ENCODE measurements at places on chromosomes 5 and 9.
A peak's percentile ranks its signal among the peaks of the same experiment; 100 is the strongest.

DNA sequence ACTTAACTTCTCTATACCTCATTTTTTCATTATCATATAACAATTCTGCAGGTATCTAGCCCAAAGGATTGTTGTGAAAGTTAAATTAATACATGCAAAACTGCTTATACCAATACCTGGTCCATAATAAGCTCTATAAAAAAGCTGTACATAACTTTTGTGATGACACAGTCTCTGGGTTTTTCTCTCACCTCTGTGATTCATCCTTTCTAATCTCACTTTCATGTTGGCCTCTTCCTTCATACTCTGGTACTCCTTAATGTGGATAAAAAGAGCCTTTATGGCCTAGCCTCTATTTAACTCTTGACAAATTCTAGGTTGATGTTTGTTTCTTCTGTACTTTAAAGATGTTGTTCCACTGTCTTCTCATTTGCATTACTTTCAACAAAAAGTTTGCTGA lies 162.9 kb upstream of the ACOT12 start:
- DNase-seq: no peak

DNA sequence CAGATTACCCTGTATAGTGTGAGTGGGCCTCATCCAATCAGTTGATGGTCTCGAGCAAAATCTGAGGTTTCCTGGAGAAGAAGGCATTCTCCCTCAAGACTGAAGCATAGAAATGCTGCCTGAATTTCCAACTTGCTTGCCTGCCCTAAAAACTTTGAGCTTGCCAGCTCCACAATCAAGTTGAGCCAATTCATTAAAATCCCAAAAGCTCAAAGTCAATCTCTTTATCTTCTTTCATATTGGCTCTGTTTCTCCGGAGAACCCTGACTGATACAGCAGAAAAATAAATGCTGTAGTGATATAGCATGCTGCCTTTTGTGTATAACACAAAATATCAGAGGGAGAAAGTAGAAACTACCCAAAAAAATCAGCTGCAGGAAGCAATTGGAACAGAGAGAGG lies 72.5 kb upstream of the NMUR2 start:
- no peak for DNase-seq

DNA sequence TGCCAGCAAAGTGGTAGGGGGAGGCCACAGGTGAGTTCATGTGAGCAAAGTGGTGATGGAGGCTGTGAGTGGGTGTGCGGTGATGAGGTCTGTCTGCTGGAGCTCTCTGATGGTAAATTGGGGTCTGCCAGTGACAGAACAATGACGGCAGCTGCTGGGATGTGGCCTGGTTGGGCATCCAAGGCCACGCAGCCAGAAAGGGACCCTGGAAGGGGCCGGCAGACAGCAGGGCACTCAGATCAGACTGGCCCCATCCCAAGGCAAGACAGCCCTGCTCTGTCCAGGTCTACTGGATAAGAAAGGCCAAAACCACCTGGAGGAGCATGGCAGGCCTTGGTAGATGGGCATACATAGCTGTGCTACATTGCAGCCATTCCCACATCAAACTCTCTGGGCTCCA lies 412.9 kb upstream of the RGMB start:
- DNase-seq: no peak

GRCh38 chr5:134246771-134247427 lies 21.0 kb upstream of the PPP2CA start:
- no peak for DNase-seq

- DNase-seq: no peak
Observed at GRCh38 chr5:115702025-115702424, 76.2 kb upstream of the TMED7 start.

GRCh38 chr5:52562473-52562872 lies 225.2 kb upstream of the ITGA1 start:
- no peak for DNase-seq

DNA sequence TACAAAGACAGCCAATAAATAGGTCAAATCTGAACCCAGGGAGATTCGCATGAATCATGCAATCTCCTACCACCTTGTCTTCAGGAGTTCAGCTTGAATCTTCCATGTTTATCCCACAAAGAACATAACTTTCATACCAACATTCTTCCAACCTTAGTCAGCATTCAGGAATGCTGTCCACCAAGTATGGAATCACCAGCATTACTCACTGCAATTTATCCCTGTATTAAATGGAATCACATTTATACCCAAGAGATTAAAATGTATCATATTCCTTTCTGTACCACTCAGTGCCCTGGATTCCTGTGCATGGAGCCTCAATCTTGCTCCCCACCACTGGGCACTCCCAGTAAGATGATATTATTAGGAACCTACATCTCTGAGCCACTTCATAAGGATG lies 162.6 kb downstream of the GLIS3 start:
- DNase-seq: peak; percentile 88

DNA sequence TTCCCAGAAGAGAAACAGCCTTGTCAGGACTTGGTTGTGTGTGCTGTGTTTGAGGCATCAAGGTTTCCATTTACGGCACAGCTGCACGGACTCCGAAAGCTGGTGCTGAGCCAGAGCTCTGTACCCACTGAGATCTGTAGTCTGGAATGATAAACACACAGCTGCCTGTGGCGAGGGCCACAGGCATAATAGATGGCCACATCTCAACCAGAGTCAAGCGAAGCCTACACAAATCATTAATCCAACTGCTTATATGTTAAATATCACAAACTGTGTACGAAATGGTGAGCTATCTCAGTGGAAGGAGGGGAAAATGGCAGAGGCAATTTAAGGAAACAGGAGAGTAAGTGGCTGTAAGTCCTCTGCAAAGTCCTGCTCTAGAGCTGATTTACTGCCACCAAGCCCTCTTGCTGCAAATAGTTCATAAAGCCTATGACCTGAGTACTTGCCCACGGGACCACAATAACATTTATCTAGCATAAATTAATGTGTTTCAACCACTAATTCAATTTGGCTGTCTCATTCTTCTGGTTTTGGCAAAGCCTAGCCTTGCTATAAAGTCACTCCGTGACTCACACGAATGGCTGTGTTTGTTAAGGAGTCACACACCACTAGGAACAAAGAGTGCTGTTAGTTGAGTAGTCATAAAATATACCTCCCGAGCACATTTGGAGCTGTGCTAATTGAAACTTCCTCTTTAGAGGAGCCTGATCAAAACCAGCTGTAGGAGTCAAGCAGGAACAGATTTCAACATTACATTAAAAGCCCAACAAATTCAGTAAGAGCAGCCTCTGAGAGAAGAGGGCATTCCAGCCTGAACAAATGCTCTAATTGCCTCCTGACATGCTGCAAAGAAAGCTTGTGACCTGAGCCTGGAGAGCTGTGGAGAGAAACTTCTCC lies 738.6 kb upstream of the ZNF608 start:
- DNase-seq: peak; percentile 83

- no peak for DNase-seq
Observed at GRCh38 chr5:174801798-174802197, 77.4 kb downstream of the MSX2 start.

DNA sequence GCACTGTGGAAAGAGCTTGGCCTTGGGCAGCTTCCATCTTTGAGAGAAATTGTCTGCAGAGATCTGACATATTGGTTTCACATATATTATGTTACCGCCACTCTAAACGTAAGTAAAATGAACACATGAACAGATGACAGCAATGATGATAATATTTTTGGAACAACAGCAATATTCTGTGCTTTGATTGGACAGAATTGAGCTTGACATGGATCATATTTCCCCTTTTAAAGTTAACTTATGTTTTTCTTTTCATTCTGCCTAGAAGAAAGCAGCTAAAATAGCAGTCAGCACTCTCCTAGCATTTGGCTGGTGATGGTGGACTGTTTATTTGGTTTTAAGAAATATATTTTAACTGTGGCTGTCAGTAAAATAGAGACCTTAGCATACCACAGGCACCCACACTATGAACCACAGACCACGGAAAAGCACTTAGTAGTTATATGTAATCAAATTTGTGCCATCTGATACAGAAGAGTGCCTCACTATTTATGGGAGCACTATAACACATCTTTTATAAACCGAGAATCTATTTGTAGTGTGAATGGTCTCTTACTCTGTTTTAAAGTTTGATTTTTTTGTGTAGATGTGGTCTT lies 1.8 kb upstream of the CFAP95 start:
- DNase-seq: no peak

GRCh38 chr9:71506821-71507220 lies 261.5 kb downstream of the CEMIP2 start:
- peak; percentile 77 for DNase-seq

DNA sequence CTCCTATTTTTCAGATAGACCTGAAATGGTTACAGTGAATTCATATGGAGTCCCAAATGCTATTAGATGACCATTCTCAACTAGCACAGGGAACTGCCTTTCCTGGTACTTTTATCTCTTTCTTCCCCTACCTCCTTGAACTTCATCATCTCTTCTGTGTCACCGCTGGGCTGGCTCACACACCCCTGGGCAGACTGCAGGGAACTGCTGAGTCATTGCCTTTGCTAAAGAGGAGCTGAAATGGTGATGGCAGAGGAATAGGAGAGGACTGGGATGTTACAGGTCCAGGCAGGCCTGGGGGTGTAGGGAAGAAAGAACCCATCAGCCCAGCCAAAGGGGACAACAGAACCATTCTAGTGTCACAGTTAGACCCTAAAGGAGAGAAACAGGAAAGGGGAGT lies 322.3 kb downstream of the ASTN2 start:
- DNase-seq: no peak

GRCh38 chr5:18321262-18321942 lies 687.1 kb downstream of the TAF11L14 start:
- no peak for DNase-seq

GRCh38 chr9:70257502-70257901 lies 1.3 kb upstream of the SMC5 start:
- no peak for DNase-seq

DNA sequence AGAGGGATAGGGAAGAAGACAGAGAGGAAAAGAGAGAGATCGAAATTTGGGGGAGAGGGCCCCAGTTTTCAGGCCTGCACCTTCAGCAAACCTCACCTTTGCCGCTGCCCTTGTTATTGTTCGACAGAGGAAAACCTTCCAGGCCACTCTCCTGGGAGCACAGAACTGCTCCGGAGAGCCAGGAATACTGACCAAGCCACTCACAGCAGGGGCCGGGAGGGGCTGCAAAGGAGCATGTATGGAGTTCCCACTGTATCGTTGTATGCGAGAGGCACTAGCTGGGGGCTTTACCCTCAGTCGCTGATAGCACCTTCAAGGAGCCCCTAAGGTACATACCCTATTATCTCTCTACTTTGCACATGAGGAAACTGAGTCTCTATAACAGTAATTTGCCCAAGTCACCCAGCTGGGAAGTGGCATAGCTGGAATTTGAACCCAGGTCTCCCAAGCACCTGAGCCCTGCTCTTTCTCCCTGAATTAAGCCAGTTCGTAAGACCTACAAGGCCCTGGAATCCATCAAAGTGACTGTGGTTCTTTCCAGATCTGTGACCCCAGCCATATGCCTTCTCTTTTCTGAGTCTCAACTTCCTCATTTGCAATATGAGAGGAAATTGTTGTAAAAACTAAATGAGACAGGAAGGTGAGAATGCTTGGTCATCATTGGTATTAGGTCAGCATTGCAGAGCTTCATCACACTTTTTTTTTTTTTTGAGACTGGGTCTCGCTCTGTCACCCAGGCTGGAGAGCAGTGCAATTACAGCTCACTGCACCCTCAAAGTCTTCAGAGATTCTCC lies 21.0 kb upstream of the FOXE1 start:
- DNase-seq: no peak

GRCh38 chr9:3215658-3216057 lies 310.1 kb downstream of the RFX3 start:
- DNase-seq: no peak

- no peak for DNase-seq
Observed at GRCh38 chr9:13994240-13994639, 319.7 kb downstream of the NFIB start.

DNA sequence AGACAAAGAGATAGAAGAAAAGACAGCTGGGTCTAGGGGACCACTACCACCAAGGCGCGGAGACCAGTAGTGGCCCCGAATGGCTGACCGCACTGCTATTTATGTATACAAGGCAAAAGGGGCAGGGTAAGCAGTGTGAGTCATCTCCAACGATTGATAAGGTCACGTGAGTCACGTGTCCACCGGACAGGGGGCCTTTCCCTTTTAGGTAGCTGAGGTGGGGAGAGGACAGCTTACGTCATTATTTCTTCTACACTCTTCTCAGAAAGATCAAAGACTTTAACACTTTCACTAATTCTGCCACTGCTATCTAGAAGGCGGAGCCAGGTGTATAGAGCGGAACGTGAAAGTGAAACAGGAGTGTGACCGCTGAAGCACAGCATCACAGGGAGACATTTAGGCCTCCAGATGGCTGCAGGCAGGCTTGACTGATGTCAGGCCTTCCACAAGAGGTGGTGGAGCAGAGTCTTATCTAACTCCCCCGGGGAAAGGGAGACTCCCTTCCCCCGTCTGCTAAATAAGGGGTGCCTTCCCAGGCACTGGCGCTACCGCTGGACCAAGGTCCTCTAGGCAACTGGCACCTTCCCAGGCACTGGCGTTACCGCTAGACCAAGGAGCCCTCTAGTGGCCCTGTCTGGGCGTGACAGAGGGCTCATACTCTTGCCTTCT lies 6.1 kb upstream of the PRR16 start:
- no peak for DNase-seq

DNA sequence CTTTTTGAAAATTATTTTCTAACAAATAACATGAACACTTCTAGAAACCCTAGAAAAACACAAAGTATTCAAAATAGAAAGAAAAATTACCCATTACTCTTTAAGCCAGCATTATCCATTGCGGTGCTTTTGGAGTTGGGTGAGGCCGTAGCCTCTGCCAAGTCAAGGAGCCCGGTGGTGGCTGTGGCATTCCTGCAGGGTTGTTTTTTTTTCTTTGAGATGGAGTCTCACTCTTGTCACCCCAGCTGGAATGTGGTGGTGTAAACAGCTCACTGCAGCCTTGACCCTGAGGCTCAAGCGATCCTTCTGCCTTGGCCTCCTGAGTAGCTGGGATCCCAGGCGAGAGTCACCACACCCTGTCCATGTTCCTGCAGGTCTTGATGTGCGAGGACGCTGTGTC lies 8.2 kb upstream of the AHRR start:
- no peak for DNase-seq

DNA sequence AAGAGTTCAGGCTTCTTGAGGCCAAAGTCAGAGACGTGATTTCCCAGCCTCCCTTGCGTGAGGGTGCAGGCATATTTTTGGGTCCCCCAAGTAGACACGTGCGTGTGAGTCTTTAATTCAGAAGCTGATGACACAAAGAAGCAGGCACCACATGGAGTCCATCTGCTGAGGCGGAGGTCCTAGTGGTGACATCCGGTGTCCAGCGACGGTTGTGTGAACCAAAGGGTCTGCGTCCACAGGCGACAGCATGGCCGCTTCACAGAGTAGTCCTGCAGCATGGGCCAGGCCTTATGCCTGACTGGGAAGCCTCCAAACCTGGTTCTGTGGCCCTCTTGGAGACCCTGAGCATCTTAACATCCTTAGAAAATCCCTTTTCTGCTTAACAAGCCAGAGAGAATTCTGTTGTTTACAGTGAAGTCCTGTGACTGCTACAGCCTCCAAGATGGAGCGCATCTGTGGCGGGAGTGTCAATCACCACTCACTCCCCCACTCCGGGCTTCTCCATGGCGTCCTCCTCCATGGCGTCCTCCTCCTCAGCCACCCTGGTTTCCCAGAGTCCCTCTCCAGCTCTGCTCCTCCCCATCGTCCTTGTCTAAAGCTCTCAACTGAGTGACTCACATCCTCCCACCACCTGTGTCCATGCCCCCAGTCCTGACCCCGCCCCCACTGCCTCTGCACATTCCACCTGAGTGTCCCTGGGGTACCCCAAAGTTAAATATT lies 133.8 kb downstream of the PAX5 start:
- DNase-seq: no peak

- no peak for DNase-seq
Observed at GRCh38 chr5:31767335-31768031, 128.6 kb downstream of the PDZD2 start.

GRCh38 chr9:100206899-100207298 lies 107.9 kb downstream of the INVS start:
- DNase-seq: no peak

- DNase-seq: no peak
Observed at GRCh38 chr5:15877914-15878313, 301.7 kb downstream of the MARCHF11 start.
